Erythroblast (primary cell): ENCODE measurements at places on chromosomes 16 and 17.

- DNase-seq, result peak; percentile 16
These were observed 29.8 kb downstream of the KIAA0513 start for GRCh38 chr16:85057212-85057889.

- no peak for DNase-seq
These were observed 712.2 kb downstream of the CDH8 start for GRCh38 chr16:61324044-61324443.

- DNase-seq, result no peak
These were observed 3.0 kb downstream of the MT2A start for GRCh38 chr16:56611281-56611833.

- no peak for DNase-seq
These were observed 304.4 kb downstream of the FOXL1 start for GRCh38 chr16:86882586-86883280.

DNA sequence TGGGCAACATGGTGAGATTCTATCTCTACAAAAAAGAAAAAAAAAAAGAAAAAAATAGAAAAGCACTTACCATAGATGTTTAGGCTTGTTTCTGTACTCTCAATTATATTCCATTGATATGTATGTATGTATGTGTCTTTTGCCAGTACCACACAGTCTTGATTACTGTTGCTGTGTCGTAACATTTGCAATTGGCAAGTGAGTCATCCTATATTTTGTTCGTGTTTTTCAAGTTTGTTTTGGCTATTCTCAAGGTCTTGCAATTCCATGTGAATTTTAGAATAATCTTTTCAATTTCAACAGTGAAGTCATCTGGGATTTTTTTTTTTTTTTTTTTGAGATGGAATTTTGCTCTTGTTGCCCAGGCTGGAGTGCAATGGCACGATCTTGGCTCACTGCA is 19.3 kb downstream of the SPECC1 start:
- DNase-seq, result peak; percentile 47

- DNase-seq, result no peak
These were observed 19.7 kb downstream of the FOXL1 start for GRCh38 chr16:86597880-86598606.

DNA sequence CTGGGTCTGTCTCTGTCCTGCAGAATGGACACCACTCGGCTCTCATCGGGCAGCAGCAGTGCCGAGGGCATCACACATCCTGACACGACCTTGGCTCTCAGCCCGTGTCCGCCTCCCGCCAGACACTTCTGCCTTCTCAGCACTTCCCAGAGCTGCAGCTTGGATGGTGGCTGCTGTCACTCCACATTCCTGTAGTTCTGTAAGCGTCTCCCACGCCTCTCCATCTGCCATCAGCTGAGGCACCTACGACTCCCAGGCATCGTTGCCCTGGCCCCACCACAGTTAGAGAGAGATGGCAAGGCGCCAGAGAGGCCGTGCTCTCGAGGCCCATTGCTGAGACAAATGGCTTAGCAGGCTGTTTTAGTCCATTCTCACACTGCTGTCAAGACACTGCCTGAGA is 195.9 kb upstream of the CHMP6 start:
- no peak for DNase-seq

- no peak for DNase-seq
These were observed 352.9 kb downstream of the TMEM114 start for GRCh38 chr16:8237452-8237851.

- DNase-seq, result no peak
These were observed 94.6 kb upstream of the TBX2 start for GRCh38 chr17:61305024-61305423.

DNA sequence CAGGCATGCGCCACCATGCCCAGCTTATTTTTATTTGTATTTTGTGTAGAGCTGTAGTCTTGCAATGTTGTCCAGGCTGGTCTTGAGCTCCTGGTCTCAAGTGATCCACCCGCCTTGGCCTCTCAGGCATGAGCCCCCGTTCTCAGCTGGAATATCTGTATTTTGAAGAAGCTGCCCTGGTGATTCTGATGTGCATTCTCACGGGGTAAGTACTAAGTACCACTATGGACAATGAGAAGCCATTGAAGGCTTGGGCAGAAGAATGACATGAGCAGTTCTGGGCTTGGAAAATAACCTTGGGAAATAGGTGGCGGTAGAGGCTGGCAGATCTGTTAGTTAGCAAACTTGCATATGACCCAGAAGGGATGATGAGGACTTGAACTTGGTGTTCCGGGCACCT is 15.6 kb upstream of the NKD1 start:
- no peak for DNase-seq

GRCh38 chr16:15765116-15765515 is 91.7 kb downstream of the MYH11 start:
- no peak for DNase-seq

GRCh38 chr17:30091771-30092170 is 24.8 kb upstream of the NSRP1 start:
- DNase-seq, result no peak
